NCI-H526 treated with DMSO at 0.1 percent for 48 hours (cell line): ENCODE measurements at places on chromosomes 16 and 17.

GRCh38 chr16:88170528-88170991, 212.2 kb upstream of the ZNF469 start:
- no peak for DNase-seq

GRCh38 chr16:567373-568256, 810 bp downstream of the NHLRC4 start:
- DNase-seq, result no peak

GRCh38 chr16:83853834-83854233, 45.1 kb upstream of the MLYCD start:
- DNase-seq, result no peak

GRCh38 chr16:75837681-75838080, 111.4 kb upstream of the CPHXL start:
- DNase-seq, result no peak

DNA sequence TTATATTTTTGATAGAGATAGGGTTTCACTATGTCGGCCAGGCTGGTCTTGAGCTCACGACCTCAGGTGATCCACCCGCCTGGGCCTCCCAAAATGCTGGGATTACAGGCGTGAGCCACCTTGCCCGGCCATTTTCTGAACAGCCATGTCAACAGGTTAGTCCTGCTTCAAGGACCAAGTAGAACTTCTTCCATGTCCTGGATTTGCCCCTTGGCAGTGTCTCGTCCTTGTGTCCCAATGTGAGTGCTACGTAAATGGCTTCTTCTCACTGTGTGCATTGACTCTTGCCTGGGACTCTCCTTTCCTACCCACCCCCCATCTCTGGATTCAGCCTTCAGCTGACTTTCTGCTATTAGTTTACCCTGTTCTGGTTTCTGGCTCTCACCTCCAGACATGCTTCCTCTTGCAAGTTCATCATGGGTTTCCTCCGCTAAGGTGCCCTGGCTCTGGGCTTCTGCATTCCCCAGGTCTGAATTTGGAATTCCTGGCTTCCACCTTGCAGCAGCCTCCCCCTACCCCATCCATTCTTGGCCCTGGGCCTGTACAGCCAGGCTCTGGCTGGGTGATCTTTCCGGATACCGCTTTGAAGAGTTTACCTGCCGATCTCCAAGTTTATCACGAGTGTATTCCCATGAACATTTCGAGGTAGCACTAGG, 14.0 kb upstream of the IRF8 start:
- no peak for DNase-seq
